Stimulated activated CD8-positive, alpha-beta memory T cell treated with anti-CD3 and anti-CD28 coated beads, Interleukin-7, amount 100 ng/mL, for 24 hours (primary cell): ENCODE measurements at places on chromosomes 6 and 20.

- DNase-seq, result no peak
Measured at GRCh38 chr6:147285087-147285855, 81.1 kb downstream of the STXBP5 start.

GRCh38 chr6:122692175-122692598 lies 82.0 kb downstream of the PKIB start:
- DNase-seq, result no peak

- DNase-seq, result peak; percentile 59
Measured at GRCh38 chr20:50192364-50193198, 2.0 kb downstream of the CEBPB start.

GRCh38 chr6:134034961-134035822 lies 17.2 kb downstream of the SLC2A12 start:
- DNase-seq, result no peak

- DNase-seq, result peak; percentile 43
Measured at GRCh38 chr20:49979030-49979832, 3.5 kb upstream of the SNAI1 start.

DNA sequence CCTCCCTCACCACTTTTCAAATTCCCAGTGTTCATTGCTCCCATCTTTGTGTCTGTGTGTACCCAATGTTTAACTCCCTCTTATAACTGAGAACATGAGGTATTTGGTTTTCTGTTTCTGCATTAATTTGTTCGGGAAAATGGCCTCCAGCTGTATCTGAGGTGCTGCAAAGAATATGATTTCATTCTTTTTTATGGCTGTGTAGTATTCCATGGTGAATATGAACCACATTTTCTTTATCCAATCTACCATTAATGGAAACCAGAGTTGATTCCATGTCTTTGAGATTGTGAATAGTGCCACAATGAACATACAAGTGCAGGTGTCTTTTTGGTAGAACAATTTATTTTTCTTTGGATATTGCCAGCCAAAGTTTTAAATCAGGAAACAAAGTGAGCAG lies 10.4 kb downstream of the CD24 start:
- no peak for DNase-seq

DNA sequence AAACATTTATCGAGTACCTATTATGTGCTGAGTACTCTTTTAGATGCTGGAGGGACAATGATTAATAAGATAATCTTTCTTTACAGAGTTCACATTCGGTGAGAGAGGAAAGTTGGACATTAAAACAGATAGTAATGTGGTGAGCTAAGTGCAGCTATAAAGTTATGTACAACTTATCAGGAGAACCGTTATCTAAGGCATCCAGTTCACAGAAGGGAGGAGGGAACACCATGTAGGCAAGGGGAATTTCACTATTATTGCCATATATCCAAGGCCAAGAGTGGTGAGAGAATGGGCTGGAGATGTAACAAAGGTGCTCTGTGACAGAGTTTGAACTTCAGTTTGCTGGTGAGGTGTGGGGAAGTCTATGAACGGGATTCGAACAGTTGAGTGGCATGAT lies 105.8 kb downstream of the CARMIL1 start:
- no peak for DNase-seq

- DNase-seq, result no peak
Measured at GRCh38 chr20:33370291-33370690, 31.0 kb downstream of the CDK5RAP1 start.

- DNase-seq, result no peak
Measured at GRCh38 chr6:43951063-43951755, 176.0 kb downstream of the MRPL14 start.

GRCh38 chr20:57809661-57810172 lies 99.9 kb upstream of the PMEPA1 start:
- no peak for DNase-seq

DNA sequence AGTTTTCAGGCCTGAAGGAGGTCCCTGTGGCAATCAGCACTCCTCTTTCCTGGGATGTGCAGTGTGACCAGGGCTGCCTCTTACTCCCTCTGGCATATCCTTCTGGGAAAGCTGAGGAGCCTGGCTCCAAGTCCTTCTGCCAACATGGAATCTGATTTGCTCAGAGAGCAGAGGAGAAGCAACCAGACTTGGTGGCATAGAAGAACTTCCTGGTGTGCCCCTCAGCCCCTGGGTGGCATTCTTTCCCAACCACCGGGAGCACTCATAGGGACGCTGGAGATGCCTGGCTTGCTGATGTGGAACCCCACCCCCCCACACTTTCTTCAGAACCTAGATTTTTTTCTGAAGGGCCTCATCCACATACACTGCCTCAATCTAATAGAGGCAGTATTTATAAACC lies 107.6 kb upstream of the TRAF3IP2 start:
- no peak for DNase-seq

DNA sequence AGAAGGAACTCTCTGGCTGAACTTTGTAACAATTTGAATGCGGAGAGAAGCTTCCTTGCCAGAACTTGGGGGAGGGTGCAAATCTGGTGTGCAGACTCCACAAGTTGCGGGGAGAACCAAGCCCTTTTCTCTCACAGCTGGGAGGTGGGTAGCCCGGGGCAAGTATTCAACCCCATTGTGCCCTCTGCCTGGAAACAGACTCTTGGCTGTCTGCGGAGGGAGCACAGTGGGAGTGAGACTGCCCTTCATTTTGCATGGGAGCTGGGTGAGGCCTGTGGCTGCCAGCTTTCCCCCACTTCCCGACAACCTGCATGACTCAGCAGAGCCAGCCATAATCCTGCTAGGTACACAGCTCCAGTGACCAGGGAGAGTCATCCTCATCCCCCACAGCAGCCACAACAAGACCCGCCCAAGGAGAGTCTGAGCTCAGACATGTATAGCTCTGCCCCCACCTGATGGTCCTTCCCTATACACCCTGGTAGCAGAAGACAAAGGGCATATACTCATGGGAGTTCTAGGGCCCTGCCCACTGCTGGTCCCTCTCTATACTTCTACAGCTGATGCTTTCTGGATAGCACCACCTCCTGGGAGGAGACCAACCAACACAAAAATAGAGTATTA lies 29.4 kb upstream of the TPD52L1 start:
- no peak for DNase-seq

DNA sequence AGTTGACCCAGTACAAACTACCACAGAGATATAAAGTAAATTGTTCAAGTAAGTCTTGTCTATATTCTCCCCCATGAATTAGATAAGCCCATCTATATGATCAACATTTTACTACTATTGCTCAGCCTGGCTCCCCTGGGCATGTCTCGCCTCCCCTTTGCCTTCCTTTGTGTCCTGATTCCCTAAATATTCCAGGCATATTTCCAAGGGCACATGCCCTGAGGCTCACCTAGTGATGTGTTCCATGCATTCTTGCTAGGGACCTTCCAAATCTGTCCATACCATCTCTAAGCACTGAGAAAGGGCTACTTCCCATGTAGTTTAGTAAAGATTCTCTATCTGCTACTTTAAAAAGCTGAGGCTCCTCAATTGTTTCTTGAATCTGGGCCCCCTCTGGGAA lies 309.5 kb upstream of the PRND start:
- no peak for DNase-seq

GRCh38 chr20:47400685-47401084 lies 44.2 kb upstream of the ZMYND8 start:
- DNase-seq, result no peak

DNA sequence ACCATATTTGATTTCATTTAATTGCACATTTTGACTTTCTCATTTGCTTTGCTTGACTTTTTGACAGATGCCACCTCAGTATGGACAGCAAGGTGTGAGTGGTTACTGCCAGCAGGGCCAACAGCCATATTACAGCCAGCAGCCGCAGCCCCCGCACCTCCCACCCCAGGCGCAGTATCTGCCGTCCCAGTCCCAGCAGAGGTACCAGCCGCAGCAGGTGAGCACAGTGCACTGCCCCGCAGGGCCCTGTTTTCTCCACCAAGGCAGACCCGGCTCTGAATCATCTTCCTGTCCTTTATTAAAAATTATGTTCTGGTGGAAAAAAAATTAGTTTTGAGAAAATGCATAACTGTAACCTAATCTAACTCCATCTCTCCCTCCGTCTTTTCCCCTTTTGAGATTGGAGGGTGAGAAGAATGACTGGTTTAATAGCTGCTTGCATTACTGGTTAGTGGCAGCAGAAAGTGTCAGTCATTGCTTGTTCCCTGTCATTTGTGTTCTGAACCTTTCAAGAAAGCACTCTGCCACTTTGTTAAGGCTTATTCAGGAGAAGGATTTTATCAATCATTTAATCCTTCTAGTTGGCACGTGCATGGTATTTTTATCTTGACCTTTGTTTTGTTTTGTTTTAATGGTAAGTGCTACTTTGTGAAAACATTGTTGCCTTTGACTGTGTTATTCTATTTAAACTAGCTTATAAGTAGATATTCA lies 124.3 kb downstream of the ARID1B start:
- DNase-seq, result no peak

DNA sequence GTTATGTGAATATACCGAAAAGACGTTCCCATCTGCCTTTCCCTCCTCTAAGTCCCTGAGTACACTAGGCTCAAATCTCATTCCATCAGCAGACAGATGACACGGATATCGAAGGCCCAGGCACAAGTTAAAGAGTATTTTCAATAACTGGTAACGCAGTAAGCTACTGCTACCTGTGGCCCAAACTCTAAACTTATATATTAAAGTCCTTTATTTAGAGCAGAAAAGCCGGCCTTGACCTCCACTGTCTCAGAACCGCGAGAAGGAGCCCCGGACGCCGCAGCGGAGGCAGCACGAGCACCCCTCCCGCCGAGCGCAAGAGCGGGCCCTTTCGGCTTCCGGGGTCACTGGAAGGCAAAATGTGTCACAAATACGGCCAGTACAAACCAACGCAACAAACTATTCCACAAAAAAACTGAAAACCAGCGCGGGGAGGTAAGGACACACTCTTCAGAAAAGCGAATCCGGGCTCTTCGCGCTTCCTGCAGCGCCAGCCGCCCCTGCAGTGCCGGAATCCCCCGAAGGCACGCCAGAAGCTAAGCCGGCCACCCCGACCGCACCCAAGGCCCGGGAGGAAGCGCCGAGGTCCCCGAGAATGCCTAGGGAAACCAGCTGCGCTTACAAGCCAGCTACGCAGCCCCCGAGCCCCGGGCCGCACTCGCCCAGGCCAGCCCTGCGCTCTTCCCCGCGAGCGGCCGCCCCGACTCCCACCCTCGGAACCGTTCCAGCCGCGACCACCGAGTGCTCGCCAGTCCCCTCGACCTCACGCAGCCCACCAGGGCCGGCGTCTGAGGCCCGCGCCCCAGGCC lies 681 bp downstream of the DIDO1 start:
- DNase-seq, result no peak

DNA sequence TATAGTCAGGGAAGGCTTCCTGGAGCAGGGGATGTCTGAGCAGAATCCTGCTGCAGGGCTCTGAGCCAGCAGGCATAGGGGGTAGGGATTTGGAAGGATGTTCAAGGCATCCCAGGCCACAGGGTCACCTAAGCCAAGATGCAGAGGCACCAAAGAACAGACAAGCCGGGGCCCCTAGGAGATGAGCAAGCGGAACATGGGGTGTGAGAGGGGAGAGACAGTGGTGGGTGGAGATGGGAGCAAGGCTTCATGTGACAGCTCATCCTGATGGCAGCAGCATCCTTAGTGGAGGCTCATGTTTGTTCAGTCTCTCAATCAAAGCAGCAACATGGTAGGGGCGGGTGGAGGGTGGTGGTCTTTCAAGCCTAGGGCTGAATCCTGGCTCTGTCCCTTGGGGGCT lies 29.8 kb upstream of the TCP11 start:
- no peak for DNase-seq

- DNase-seq, result no peak
Measured at GRCh38 chr20:57183457-57184009, 82.9 kb downstream of the BMP7 start.

GRCh38 chr20:11165789-11166188 lies 492.0 kb upstream of the JAG1 start:
- DNase-seq, result no peak

GRCh38 chr6:132445201-132445951 lies 44.1 kb upstream of the MOXD1 start:
- DNase-seq, result no peak

GRCh38 chr6:77470983-77471382 lies 7.7 kb upstream of the HTR1B start:
- DNase-seq, result no peak

GRCh38 chr6:73200735-73201134 lies 24.6 kb downstream of the KHDC1L start:
- DNase-seq, result no peak

- no peak for DNase-seq
Measured at GRCh38 chr6:108277831-108278230, 17.0 kb upstream of the SNX3 start.

DNA sequence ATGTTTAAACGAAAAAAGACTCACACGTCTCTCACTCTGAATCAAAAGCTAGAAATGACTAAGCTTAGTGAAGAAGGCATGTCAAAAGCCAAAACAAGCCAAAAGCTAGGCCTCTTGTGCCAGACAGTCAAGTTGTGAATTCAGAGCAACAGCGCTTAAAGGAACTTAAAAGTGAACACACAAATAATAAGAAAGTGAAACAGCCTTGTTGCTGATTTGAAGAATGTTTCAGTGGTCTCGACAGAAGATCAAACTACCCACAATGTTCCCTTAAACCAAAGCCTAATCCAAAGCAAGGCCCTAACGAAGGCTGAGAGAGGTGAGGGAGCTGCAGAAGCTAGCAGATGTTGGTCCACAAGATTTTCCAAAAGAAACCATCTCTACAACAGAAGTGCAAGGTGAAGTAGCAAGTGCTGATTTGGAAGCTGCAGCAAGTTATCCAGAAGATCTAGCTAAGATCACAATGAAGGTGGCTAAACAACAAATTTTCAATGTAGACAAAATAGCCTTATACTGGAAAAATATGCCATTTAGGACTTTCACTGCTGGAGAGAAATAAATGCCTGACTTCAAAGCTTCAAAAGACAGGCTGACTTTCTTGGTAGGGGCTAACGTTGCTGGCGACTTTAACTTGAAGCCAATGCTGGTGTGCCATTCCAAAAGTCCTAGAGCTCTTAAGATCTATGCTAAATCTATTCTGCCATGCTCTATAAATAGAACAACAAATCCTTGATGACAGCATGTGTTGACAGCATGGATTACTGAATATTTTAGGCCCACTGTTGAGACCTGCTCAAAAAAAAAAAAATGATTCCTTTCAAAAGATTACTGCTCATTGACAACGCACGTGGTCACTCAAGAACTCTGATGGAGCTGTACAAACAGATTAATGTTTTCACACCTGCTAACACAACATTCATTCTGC lies 40.3 kb downstream of the SEC63 start:
- DNase-seq, result no peak

DNA sequence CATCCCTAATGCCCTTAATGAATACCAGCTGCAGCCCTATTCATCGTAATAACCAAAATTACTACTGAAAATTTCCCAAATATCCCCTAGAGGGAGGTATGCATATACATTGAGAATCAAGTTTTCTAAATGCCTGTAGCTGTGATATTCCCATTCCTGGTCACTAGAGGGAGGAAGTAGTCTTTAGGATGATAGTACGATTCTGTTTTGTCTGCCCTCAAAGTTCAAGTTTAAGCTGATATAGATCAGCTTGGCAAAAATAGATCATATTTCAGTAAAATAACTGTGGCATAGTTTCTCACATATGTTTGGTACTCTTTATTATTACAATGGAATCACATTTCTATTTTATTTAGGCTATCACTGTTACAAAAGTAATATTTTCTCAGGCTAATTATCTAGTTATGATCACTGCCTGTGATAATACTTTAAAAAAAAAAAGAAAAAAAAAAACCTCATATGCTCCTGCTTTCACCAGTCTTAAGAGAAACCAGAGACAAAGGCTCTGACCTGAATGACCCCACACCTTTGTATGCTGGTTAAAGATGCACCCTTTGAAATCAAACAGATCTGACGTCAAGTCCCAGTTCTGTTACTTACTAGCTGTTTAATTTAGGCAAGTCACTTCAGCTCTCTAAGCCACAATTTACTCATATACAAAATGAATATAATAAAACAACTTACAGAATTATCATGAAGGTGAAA lies 11.0 kb downstream of the TSPYL1 start:
- DNase-seq, result no peak
